ENCODE measurements at places on chromosomes 13 and 19.

- no peak for DNase-seq
These were observed 99.8 kb downstream of the CRYL1 start for GRCh38 chr13:20425819-20426219.

GRCh38 chr13:98738213-98738612 is 14.3 kb downstream of the SLC15A1 start:
- DNase-seq = no peak

DNA sequence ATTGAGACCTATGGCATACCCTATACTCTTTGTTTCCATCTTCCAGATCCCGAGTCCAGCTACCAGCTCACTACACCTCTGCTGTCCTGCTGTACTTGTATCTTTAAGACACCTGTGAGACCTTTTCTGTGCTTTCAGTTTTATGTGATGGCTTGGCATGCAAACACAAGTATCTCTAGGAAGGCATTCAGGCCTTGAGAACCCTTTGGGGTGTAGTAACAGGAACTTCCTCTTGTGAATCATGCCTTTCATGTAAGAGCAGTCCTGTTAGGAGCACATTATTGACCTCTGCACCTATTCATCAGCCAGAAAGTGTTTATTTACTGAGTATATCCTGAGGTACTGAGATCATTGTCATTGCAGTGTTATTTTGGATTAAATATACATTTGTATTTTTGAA is 87.0 kb upstream of the HTR2A start:
- DNase-seq = no peak

DNA sequence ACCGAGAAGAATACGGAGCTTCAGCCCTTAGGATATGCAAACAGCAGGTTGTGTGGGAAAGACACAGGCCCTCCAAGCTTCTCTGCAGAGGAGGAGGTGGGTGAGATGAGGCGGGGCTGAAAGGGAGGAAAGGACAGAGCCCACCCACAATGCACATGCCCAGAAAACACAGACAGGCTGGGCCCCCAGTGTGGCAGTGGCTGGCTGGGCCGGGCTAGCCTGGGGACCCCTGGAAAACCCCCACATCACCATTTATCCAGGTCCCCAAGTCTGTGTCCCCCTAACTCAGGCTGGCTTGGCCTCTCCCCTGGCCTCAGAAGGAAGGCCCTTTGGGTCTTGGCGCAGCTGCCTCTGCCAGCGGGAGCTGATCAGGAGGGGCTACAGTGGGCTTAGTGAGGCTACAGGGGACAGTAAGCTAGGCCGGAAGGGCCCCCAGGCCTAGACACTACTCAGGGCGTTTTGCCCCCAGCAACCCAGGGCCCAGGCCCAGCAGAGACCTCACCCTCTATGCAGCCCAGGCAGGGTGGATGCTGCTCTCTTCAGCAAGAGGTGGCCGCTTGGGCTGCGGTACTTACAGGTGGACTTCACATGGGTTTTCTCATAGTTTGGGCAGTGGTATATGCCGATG is 119.5 kb downstream of the TUBA3C start:
- DNase-seq = no peak

DNA sequence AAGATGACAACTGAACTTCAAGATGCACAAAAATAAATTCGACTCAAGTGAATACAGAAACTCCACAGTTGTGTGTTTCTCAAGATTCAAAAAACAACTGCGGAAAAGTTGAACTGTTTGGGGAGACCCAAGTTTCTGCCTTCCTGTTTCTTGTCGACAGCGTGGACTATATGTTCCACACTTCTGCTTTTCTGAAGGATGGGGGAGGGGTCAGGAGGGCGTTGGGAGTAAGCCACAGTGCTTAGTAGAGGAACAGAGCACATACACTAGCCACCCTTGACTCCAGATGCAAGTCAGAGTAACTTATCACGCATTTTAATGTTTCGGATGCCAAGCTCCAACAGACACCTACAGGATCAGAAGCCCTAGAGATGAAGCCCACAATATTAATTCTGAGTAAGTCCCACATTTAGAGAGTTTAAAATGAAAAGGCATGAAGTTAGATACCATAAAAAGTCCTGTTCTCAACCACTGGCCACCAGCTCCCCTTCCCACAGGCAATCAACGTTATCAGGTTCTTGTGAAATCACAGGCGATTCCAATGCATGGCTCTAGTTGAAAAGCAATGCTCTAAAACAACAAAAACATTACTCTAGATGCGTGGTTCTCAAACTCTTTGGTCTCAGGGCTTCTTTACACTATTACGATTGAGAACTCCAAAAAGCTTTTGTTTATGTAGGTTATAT is 4.2 kb downstream of the TUBGCP3 start:
- DNase-seq = no peak

- DNase-seq = no peak
These were observed 270.4 kb downstream of the DLEU7 start for GRCh38 chr13:50573066-50573465.

GRCh38 chr19:31906111-31906871 is 439.1 kb upstream of the ZNF507 start:
- DNase-seq = no peak

DNA sequence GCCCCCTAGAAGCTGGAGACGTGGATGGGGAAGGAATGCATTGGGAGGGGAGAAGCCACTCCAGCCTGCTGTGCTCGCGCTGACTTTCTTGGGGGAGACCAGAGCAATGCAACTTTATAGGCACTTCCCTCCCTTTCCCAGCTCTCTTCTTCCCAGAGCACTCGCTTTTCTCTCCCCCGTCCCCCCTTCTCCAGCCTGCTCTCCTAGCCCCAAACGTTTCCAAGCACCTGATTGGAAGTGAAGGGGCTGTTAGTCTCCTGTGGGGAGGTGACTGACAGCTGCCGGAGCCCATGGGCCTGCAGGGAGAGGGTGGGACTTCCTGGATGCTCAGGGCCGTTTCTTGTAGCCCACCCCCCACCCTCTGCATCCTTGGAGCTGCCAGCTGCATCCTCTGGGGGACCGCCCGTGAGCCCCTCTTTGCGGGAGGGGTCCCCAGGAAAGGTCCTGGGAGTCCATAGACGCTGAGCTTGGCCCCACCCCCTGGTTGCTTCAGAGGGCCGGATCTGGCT is 2.5 kb downstream of the HDGFL2 start:
- no peak for DNase-seq

DNA sequence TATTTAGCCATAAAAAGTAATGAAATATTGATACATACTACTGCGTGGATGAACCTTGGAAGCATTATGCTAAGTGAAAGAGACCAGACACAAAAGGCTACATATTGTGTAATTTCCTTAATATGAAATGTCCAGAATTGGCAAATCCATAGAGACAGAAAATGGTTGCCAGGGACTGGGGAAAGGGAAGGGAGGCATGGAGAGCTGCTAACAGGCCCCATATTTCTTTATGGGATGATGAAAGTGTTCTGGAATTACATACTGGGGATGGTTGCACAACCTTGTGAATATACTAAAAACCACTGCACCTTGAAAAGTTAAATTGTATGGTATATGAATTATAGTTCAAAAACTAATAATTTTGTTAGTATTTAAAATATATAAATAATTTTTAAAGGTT is 3.6 kb downstream of the IFT88 start:
- no peak for DNase-seq

GRCh38 chr19:35013820-35014754 is 14.0 kb downstream of the GRAMD1A start:
- no peak for DNase-seq

- no peak for DNase-seq
These were observed 42.2 kb downstream of the GATAD2A start for GRCh38 chr19:19447536-19448237.

DNA sequence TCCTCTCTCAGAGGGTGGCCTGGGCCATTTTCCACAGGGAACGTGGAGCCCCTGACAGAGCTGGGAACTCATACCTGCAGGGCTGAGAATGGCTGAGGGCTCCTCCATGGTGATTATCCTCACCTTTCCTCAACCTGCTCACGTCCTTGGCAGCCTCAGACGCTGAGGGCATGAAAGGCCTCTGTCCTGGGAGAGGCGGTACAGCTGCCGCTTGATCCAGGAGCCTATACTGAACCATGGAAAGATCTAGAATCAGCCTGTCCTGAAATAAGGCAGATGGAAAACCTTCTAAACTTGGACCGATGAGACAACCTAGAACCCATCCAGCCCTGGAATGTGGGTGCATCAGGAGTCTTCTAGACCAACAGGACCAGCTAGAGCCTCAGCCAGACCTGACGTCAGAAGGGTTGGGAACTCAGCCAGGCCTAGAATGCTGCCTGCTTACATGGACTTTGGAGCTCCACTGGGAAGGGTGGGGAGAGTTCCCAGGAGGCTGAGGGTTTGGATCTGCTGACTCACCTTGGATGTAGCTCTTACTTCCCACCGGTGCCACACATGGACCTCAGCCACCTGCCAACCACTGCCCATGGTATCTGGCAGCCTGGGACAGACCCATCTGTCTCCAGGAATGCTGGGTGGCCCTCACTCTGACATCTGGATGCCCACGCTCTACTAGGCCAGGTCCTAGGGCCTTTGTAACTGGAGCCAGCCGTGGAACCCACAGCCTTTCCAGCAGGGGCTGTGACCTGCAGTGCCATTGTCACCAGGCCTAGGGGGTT is 7.5 kb downstream of the KCTD15 start:
- no peak for DNase-seq

- no peak for DNase-seq
These were observed 4.5 kb downstream of the ATP4B start for GRCh38 chr13:113653264-113654174.

DNA sequence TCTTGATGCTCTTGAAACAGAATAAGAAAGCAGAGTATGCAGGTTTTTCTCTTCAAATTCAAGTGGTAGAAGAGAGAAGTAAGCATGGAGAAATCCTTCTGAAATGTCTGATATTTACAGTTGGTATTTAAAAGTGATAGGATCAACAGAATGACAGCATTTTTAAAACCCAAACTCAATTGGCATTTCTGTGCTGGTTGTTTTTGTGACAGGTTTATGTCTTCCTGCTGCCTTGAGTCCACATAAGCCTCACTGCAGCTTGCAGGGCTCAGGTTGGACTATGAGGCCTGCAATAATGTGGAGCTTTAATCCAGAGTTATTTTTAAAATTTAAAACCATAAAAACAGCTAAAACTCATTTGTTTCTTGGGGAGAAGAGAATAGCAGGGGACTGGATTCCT is 105.1 kb downstream of the ZAR1L start:
- no peak for DNase-seq

GRCh38 chr13:40770609-40770933 is 419 bp downstream of the MRPS31 start:
- no peak for DNase-seq

DNA sequence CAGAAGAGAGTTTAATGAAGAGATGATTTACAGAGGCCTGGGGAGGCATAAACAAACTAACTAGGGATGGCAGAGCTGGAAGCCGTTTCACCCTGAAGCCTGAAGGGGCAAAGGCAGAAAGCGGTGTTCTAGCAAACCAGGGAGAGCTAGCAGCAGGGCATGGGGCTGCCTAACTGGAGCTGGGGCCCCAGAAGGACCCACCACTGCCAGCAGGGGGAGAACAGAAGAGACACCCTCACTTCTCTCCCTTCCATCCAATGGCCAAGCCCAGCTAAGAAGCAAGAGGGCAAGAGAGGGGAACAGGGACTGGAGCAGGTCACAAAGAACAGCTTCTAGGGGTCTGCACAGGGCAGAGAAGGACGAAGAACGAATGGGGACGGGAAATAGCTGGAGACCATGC is 195.5 kb downstream of the KATNAL1 start:
- DNase-seq = no peak

- DNase-seq = no peak
These were observed 25.0 kb upstream of the ZNRF4 start for GRCh38 chr19:5430237-5430636.

- DNase-seq = no peak
These were observed 70.8 kb downstream of the FAM216B start for GRCh38 chr13:42852136-42852535.

DNA sequence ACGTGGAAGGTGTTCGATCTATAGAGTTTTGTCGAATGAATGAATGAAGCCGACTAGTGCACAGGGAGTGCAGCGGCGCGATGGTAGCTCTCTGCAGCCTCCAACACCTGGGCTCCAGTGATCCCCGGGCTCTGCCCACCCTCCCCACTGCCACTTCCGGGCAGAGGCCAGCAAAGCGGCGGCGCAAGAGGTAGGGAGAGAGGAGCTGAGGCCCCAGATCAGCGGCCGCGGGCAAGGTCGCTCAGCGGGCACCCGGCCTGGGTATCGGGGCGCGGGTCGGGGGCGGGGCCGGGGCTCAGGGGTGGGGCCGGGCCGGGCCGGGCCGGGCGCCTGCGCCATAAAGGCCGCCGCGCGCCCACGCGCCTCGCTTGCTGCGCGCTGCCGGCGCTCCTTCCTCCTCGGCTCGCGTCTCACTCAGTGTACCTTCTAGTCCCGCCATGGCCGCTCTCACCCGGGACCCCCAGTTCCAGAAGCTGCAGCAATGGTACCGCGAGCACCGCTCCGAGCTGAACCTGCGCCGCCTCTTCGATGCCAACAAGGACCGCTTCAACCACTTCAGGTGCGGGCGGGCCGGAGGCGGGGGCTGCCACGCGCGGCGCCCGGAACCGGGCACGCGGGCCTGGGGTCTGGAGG is at the start of gene GPI:
Gene GPI, plus strand, starts transcription at position 367 of the 633 bp plus-strand sequence. Its CDS starts 71 bp downstream, at position 438.
- peak; percentile 62 for DNase-seq

DNA sequence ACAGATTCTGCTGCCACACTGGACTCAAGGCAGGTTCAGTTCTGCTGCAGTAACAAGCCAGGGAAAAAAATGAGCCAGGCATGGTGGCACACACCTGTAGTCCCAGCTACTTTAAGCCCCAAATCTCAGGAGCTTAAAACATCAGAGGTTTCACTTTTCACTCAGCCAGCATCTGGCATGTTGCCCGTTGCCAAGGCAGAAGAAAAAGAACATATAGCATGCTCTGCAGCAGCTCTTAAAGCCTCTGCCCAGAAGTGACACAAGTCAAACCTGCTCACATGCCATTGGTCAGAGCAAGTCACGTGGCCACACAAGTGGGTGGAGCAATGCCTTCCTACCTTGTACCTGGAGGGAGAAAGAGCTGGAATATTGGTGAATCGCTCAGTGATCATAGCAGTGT is 14.7 kb upstream of the ADGRE5 start:
- peak; percentile 75 for DNase-seq

DNA sequence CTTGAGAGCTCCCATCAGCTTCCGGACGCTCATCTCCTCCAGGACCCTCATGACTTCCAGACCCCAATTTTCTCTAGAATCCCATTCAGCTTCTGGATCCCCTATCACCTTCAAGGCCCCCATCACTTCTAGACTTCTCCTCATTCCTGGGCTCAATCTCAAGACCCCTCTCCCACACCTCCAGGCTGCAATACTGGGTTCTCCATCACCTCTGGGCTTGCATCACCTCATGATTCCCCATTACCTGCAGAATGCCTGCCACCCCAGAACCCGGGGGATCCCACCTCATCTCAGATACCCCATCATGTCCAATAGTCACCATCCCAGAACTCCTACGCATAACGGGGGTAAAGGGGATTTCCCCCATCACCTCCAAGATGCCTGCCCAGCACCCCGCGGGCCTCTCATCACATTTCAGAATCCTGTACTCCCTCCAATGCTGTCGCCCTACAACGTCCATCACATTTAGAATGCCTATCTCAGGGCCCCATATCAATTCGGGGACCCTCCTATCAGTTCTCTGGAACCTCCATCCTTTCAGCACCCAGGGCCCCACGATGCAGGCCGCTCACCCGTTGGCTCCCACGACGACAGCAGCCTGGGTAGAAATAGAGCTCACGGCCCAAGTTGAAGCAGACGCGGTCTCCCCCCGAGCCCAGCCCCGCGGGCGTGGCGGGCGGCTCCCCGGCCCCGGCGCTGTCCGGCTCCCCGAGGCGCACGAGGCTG is 738 bp downstream of the DMWD start:
- DNase-seq = no peak

- DNase-seq = no peak
These were observed 13.5 kb downstream of the BCL3 start for GRCh38 chr19:44762038-44762437.
